ENCODE measurements at places on chromosomes 6 and 20. TPM values are rescaled to one million over a fixed set of nuclear protein-coding genes. Genes with fewer than 3 reads are reported as not detected.

KCNK16 gene
- total RNA-seq = not detected

SEL1L2 gene
- total RNA-seq = not detected

DCDC2 gene
- under 0.01 TPM for total RNA-seq

TOMM34 gene
- 15.1 TPM for total RNA-seq

DHX16 gene
- total RNA-seq = 32.0 TPM

- no peak for DNase-seq
Observed at GRCh38 chr6:42790549-42791181, 8.8 kb downstream of the BICRAL start.

GRCh38 chr6:85436411-85436810, 13.5 kb upstream of the NT5E start:
- DNase-seq = peak; percentile 88

DNA sequence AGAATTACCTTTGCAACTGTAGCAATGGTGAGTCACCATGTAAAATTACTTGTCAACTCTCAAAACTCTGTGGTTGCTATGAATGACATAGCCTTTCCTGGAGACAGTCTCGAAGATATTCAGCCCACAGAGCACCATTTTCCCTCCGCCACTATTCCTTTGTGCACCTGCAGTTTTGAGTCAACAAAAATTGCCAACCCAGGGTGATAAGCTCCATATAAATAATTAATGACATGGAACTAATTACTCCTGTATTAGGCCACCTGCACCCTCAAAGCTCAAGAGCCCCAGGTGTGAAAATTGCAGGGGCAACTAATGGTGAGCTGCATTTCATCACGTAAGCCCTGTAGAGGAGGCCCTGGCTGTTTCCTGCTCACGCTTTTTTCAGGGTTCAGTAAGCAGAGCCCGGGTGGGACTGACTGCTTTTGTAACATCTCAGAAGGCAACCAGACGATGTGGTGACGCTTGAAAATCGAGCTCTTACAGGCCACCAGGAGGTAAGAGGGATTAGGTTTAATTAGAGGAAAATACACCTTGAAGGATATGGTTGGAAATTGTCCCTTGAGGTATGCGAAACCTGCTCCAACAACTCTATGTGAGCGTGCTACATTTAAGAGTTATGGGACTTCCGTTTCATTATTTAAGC, 70.8 kb downstream of the BMP2 start:
- DNase-seq = no peak

GRCh38 chr6:36657942-36658544, 20.5 kb upstream of the CDKN1A start:
- no peak for DNase-seq

GRCh38 chr6:37537548-37537947, 37.9 kb upstream of the CCDC167 start:
- no peak for DNase-seq

- peak; percentile 73 for DNase-seq
Observed at GRCh38 chr6:150800674-150801314, 64.7 kb upstream of the MTHFD1L start.

DNA sequence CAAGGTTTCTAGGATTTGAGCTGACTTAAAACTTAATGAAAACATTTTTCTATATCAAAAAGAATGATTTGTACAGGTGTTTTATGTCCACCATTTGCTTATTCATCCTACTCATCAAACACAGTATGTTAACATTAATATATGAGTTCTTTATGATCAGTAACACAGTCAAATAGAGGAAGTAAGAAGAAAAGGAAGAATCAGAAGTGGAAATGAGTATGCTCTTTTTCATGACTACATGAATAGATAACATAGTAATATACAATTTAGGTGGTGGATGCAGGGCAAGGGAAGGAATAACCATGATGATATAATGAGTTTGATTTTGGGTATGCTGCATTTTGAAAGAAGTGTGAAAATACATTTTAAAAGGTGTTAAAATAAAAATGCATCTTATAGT, 16.5 kb downstream of the KPNA5 start:
- no peak for DNase-seq

GRCh38 chr6:14278006-14278405, 160.4 kb downstream of the CD83 start:
- DNase-seq = no peak

GRCh38 chr6:164166996-164167395, 752.5 kb downstream of the QKI start:
- no peak for DNase-seq

- DNase-seq = no peak
Observed at GRCh38 chr6:30776390-30777154, 32.2 kb upstream of the IER3 start.

DNA sequence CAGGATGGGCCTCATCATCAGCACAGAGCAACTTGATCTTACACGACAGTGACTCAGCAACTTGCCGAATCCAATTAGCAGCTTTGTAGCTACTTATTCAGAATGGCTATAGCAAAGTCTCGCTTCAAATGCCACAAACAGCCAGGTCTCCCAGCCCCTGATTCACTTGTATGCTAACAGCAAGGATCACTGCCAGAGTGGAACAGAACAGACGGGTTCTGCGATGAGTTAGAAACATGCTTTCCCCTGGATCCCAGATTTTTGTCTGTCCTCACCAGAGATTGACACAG, 254.4 kb downstream of the NRN1 start:
- peak; percentile 69 for DNase-seq

Data from fibroblast of villous mesenchyme (primary cell).